Mesenchymal stem cell (in vitro differentiated cells and primary cell): ENCODE measurements at places on chromosomes 3 and 15.
A peak's percentile ranks its signal among the peaks of the same experiment; 100 is the strongest.

- no peak overlapping the region for H3K27ac ChIP-seq
- no peak overlapping the region for H3K4me3 ChIP-seq
- no peak for DNase-seq
These were observed 1.4 kb upstream of the HCN4 start for GRCh38 chr15:73370151-73370550.

DNA sequence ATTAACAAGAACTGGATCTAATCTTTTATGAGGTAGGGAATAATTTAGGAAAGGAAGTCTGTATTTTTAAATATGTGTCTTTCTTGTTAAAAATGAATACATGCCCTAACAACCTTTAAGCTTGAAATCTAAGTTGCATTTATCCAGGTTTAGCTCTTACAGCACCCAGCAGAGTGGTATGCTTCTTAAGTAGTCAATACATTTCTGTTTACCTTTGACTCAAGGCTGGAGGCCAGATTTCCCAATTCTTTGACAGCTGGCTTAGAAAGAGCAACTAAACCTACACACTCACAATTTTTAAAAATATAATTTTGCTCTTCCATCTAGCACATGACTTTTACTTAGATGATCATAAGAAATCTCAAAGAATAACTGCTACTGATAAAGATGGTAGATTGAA is 148.9 kb downstream of the DPH6 start:
- no peaks in the 10 kb centered on the region for H3K36me3 ChIP-seq
- H3K4me1 ChIP-seq, result no peaks in the 10 kb centered on the region
- H3K27ac ChIP-seq, result no peak overlapping the region
- H3K4me3 ChIP-seq, result no peak overlapping the region

- H3K27ac ChIP-seq, result no peak overlapping the region
- H3K4me3 ChIP-seq, result no peak overlapping the region
- no peaks in the 10 kb centered on the region for H3K4me1 ChIP-seq
- no peaks in the 10 kb centered on the region for H3K27me3 ChIP-seq
- H3K36me3 ChIP-seq, result no peaks in the 10 kb centered on the region
- no peak for DNase-seq
These were observed 294.3 kb upstream of the GBE1 start for GRCh38 chr3:82055792-82056191.

GRCh38 chr3:123840961-123841360 is 43.2 kb downstream of the MYLK start:
- peaks cover 2% of the 10 kb centered on the region for H3K4me1 ChIP-seq
- no peak overlapping the region for H3K4me3 ChIP-seq
- no peaks in the 10 kb centered on the region for H3K27me3 ChIP-seq
- H3K36me3 ChIP-seq, result no peaks in the 10 kb centered on the region
- peak overlapping the region; percentile 32 for H3K27ac ChIP-seq
- DNase-seq, result no peak

DNA sequence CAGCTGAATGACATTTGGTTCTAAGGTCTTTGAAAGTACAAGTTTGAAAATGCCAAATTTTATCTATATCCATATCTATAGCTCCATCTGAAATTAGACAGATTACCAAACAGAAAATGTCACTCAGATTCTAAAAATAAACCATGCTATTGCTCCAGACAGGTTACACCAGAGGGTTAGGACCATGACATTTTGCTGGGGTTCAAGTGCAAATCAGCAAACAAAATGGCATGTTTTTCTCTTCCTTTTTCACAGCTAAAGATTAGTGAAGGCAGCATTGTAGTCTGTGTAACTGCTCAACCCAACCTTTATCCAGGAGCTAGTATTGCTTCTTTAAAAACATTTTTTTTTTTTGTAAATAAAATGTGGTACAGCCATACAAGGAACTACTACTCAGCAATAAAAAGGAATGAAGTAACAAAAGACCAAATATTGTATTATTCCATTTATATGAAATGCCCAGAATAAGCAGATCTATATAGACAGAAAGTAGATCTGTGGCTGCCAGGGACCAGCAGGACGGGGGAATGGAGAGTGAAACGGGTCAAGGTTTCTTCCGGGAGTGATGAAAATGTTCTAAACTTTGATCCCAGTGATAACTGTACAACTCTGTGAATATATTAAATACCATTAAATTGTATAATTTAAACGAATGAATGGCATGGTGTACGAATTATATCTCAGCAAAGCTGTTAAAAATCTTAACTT is 18.2 kb downstream of the VGLL4 start:
- H3K36me3 ChIP-seq, result peaks cover 3% of the 10 kb centered on the region
- H3K27me3 ChIP-seq, result no peaks in the 10 kb centered on the region
- H3K27ac ChIP-seq, result no peak overlapping the region
- no peak overlapping the region for H3K4me3 ChIP-seq
- H3K4me1 ChIP-seq, result peaks cover 7% of the 10 kb centered on the region
- no peak for DNase-seq

DNA sequence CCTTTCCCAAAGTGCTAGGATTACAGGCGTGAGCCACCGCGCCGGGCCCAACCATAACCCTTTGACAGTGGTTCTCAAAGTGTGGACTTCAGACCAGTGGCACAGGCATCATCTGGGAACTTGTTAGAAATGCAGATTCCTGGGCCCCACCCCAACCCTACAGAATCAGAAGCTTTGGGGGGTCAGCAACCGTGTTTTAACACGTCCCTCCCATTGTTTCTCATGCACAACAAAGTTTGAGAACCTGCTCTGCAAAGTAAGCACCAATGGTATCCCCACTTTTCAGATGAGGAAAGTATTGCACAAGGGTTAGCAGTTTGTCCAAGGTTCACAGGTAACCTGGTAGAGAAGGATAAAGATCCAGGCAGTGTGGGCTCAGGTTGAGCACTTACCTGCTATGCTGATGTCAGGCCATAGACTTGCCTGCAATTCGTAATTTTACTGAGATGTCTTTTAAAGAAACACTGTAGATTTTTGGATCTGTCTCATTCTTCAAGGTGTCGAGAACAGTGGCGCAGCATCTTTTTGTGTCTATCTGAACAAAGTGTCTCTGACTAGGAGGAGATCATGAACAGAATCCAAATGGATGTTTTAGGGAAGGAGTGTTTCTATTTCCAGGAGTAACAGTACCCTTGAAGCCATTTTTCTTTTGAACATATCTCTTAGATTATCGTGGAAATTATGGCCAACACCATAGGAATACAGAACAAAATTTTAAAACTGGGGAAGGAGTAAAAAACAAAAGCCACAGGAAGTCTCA is 2.5 kb downstream of the GXYLT2 start:
- H3K27ac ChIP-seq, result peak overlapping the region; percentile 97
- H3K4me1 ChIP-seq, result peaks cover 10% of the 10 kb centered on the region
- no peaks in the 10 kb centered on the region for H3K27me3 ChIP-seq
- H3K4me3 ChIP-seq, result no peak overlapping the region
- H3K36me3 ChIP-seq, result no peaks in the 10 kb centered on the region

DNA sequence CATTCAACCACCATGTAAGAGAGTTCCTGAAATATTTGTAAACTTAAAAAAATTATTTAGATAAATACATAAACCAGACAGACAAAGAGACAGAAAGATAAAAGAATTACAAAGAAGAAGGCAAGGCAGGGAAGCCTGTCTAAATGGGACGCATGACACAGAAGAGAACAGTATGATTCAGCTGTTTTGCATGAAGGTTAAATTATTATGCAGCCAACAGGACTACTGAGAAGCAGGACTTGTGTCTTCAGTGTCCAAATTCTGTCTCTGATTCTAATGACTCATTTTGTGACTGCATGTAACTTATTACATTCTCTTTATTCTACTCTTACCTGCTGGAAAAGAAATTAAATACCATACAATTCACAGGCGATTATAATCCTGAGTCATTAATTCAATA is 340.4 kb upstream of the KCNMB2 start:
- H3K4me1 ChIP-seq, result no peaks in the 10 kb centered on the region
- no peak overlapping the region for H3K27ac ChIP-seq
- H3K36me3 ChIP-seq, result no peaks in the 10 kb centered on the region
- no peaks in the 10 kb centered on the region for H3K27me3 ChIP-seq

GRCh38 chr3:108202834-108203233 is 19.4 kb downstream of the IFT57 start:
- no peak for DNase-seq
- H3K4me3 ChIP-seq, result no peak overlapping the region
- no peak overlapping the region for H3K27ac ChIP-seq

GRCh38 chr15:58628206-58628947 is 121.1 kb downstream of the ADAM10 start:
- no peak overlapping the region for H3K4me3 ChIP-seq
- H3K4me1 ChIP-seq, result no peaks in the 10 kb centered on the region
- peak; percentile 48 for DNase-seq
- peaks cover 57% of the 10 kb centered on the region for H3K36me3 ChIP-seq
- no peaks in the 10 kb centered on the region for H3K27me3 ChIP-seq

DNA sequence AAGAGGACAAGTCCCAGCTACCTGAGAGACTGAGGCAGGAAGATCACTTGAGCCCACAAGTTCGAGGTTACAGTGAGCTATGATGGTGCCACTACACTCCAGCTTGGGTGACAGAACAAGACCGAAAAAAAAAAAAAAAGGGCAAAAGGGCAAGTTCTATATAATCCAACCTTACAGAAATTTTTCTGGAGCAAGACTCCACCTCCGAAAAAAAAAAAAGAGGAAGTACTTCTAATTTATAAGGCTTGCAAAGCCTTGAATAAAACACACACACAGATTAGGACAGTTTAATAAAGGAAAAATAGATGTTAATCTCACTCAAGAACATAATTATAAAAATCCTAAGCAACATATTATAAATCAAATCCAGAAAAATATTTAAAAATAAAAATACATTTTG is 14.4 kb upstream of the XYLB start:
- no peaks in the 10 kb centered on the region for H3K36me3 ChIP-seq
- H3K27ac ChIP-seq, result no peak overlapping the region
- no peak overlapping the region for H3K4me3 ChIP-seq
- no peaks in the 10 kb centered on the region for H3K4me1 ChIP-seq

DNA sequence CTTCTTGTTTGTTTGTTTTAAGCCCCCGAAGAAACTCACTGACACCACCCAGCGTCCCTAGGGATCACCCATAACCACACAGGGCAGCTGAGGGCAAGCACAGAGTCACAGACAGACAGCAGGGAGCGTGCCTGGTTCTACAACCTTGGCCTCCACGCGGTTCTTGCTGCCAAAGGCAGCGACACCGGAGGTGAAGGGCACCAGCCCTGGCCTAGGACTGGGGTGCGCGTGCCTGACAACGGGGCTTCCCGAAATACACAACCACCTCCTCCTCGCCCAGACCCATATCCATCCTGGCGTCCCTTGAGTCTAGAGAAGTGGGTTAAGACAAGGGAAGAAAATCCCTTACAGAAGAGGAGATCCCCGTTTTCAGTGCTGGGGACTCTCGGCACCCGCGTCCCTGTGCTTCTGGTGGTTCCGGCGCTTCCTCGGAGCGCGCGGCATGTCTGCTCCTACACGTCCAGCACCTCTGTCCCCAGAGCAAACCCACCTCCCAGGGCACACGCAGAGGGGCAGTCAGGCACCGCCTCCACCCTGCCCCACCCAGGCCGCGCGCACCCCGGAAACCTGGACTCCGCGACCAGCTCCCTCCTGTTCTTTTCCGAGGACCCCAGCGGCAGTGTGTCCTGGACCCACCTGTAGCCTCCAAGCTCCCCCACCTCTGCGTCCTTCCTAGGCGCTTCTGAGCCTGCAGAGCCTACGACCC is 911 bp downstream of the RFTN1 start:
- peak overlapping the region; percentile 41 for H3K27ac ChIP-seq
- H3K27me3 ChIP-seq, result no peaks in the 10 kb centered on the region
- no peak for DNase-seq
- H3K36me3 ChIP-seq, result no peaks in the 10 kb centered on the region
- H3K4me3 ChIP-seq, result peak overlapping the region; percentile 86

DNA sequence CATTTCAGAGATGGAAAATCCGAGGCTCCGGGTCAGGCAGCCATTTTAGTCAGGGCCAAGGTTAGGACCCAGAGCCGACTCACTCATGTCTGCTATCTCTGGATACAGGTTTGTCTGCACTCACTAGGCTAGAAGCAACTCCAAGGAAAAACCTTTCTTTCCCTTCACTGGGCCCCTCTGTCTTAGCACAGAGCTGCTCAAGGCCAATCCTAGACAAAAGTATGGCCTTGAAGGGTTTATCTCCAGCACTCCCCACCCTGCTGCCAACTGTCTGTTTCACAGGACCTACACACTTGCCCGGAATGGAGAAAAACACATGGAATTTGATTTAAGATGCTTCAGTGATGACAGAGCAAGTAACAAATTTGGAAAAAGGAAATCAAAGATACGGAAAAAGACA is 25.6 kb downstream of the ACAN start:
- H3K4me3 ChIP-seq, result no peak overlapping the region
- no peak overlapping the region for H3K27ac ChIP-seq
- peaks cover 25% of the 10 kb centered on the region for H3K27me3 ChIP-seq
- no peaks in the 10 kb centered on the region for H3K4me1 ChIP-seq

DNA sequence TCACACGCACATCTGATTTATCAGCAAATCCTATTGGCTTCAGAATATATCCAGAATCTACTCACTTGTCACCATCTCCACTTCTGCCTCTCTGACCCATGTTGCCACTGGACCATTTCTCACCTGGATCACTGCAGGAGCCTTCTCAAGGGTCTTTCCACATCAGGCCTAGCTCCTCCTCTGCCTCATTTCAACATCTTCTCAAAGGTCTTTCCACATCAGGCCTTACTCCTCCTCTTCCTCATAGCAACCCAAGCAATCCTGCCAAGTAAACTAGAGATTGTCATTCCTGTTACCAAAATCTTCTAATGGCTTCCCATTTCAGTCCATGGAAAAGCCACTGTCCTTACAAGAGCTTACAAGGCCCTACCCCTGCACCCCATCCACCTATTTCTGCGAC is 18.0 kb upstream of the DUT start:
- no peak for DNase-seq

- DNase-seq, result no peak
- no peak overlapping the region for H3K27ac ChIP-seq
- H3K4me3 ChIP-seq, result no peak overlapping the region
- H3K27me3 ChIP-seq, result peaks cover 23% of the 10 kb centered on the region
- H3K36me3 ChIP-seq, result no peaks in the 10 kb centered on the region
- no peaks in the 10 kb centered on the region for H3K4me1 ChIP-seq
These were observed 54.3 kb upstream of the SEC61A1 start for GRCh38 chr3:127997961-127998360.

DNA sequence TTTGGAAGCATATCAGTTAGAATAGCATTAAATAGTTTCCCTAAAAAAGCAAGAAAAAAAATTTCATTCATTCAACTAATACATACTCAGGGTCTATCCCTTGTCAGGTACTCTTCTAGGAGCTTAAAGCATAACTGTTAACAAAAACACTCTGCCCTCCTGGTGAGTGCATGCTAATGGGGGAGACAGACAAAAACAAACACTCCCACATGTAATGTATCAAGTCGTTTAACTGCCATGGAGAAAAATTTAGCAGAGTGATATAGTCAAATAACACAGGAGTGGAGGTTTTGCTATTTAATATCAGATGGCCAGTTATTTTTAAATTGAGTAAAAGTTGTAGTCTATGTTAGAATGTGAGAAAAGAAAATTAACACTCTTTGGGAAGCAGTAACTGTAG is 254.5 kb upstream of the RARB start:
- no peak overlapping the region for H3K4me3 ChIP-seq
- H3K4me1 ChIP-seq, result no peaks in the 10 kb centered on the region
- DNase-seq, result no peak
- H3K27ac ChIP-seq, result no peak overlapping the region

- no peak for DNase-seq
- H3K4me1 ChIP-seq, result peaks cover 27% of the 10 kb centered on the region
- H3K36me3 ChIP-seq, result no peaks in the 10 kb centered on the region
- no peak overlapping the region for H3K27ac ChIP-seq
- no peak overlapping the region for H3K4me3 ChIP-seq
- H3K27me3 ChIP-seq, result no peaks in the 10 kb centered on the region
These were observed 66.9 kb downstream of the KLF13 start for GRCh38 chr15:31393444-31394091.
